ENCODE measurements at places on chromosomes 2 and 18. TPM values are rescaled to one million over a fixed set of nuclear protein-coding genes. Genes with fewer than 3 reads are reported as not detected.

AP1S3 gene
- 3.2 TPM for total RNA-seq

ADCYAP1 gene
- total RNA-seq, result 3.2 TPM

RNF103 gene
- total RNA-seq, result 59.7 TPM

TMEM163 gene
- 37.3 TPM for total RNA-seq

PLEKHH2 gene
- total RNA-seq, result 80.2 TPM

CCBE1 gene
- total RNA-seq, result 1.8 TPM

MAP4K4 gene
- 194 TPM for total RNA-seq

TUBB8B gene
- 8.0 TPM for total RNA-seq

IRS1 gene
- total RNA-seq, result 5.9 TPM

ICOS gene
- total RNA-seq, result 0.16 TPM

DTNA gene
- 69.1 TPM for total RNA-seq
